ENCODE measurements at places on chromosomes 5 and 9.
A peak's percentile ranks its signal among the peaks of the same experiment; 100 is the strongest.

- DNase-seq, result no peak
Observed at GRCh38 chr5:54889826-54890225, 95.6 kb downstream of the ESM1 start.

DNA sequence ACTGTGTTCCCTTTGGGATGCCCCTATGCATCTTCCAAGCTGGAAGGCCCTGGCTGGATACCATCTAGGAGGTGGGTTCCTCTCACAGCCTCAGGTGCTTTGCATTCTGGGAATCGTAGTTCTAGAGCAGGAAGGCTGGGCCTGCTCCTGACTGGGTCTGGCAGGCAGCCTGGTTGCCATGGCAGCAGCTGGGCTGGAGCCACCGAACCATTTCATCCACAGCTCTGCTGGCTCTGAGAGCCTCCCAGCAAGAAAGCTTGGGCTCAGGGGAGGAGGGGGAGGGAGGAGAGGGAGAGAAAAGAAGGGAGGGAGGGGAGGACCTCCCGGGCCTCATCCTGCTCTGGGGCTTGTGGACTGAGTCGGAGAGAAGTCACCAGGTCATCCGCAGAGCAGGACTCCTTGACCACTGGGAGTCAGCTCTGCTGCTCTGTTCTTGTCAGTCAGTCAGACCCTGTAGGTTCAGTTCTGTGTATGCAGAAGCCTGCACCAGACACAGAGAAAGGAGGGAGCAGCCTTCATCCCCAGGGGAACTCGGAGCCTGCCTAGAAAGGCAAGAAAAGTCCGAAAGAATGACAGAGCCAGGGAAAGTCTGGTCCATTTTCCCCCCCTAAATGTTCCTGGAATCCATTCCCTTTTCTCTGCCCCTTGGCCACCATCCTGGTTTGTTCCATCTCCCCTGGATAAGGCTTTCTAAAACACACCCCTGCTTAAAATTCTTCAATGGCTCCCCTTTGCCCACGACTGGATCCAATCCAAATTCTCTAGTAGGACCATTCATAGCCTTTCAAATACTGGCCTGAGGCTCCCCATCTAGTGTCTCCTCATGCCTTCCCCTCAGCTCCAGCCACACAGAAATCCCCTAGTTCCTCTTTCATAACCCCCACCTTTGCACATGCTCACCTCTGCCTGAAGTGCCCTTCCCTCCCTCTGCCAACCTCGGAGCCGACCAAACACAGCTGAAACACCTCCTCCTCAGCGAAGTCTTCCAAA, 65.4 kb upstream of the ARAP3 start:
- DNase-seq, result no peak

- DNase-seq, result no peak
Observed at GRCh38 chr9:128588581-128589233, 36.3 kb downstream of the SPTAN1 start.

DNA sequence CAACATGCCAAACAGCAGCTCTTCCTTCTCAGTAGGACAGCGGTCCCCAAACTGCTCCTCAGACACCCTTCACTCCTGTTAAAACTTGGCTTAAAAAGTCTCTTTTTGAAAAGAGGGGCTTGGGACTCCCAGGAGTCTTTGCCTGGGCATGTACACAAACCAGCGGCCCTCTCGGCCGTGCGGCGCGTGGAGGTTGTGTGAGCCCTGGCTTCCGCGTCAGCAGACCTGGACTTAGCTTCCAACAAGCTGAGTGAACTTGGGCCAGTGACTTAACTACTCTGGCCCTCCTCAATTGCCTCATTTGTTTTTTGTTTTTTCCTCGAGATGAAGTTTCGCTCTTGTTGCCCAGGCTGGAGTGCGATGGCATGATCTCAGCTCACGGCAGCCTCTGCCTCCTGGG, 15.3 kb upstream of the NTNG2 start:
- no peak for DNase-seq

GRCh38 chr9:14281136-14281795, 32.7 kb downstream of the NFIB start:
- no peak for DNase-seq

DNA sequence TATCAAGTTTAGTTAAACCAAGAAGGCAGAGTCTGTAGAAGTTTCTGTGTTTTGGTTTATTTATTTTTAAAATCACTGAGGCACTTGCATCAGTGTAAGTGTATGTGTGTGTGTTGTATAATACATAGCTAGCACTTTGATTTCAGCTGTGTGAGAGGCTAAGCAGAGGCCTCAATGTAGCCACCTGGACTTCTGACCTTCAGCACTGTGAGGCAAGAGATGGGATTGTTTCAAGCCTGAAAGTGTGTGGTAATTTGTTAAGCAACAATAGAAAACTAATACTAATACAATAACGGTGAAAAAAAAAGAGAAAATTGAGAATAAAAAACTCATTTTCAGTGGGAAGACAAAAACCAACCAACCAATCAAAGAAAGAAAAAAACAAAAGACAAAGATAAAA, 327.3 kb downstream of the CDH18 start:
- DNase-seq, result no peak

DNA sequence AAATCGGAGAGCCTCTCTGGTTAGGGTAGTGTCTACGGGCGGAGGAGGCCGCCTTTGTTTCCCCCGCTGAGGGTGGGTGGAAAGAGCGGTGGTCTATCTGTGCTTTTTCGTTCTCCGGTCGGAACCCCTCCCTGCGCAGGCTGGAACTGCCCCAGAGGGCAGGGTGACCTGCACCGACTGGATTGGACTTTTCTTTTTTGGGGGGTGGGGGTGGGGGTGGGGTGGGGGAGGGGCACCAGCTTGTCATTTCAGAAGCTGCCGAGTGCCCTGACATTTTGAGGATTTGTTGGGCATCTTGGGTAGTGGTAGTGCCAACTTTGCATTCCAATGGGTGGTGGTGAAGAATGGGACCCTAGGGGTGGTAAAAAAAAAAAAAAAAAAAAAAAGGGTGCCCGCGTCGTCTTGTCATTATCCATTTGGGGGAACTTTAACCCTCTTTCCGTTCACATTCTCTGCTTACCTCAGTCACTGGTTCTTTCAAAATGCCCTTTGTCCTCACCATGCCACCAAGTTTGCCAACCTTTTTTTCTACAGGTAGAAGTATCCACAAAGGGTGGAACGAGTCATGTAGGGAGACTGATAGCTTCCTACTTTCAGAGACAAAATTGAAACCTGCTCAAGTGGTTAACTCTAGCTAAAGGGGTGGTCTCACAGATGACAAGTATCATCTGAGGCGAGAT, 1.3 kb downstream of the UBE2R2 start:
- DNase-seq, result no peak

GRCh38 chr5:96636594-96636993, 25.6 kb upstream of the CAST start:
- DNase-seq, result peak; percentile 23

DNA sequence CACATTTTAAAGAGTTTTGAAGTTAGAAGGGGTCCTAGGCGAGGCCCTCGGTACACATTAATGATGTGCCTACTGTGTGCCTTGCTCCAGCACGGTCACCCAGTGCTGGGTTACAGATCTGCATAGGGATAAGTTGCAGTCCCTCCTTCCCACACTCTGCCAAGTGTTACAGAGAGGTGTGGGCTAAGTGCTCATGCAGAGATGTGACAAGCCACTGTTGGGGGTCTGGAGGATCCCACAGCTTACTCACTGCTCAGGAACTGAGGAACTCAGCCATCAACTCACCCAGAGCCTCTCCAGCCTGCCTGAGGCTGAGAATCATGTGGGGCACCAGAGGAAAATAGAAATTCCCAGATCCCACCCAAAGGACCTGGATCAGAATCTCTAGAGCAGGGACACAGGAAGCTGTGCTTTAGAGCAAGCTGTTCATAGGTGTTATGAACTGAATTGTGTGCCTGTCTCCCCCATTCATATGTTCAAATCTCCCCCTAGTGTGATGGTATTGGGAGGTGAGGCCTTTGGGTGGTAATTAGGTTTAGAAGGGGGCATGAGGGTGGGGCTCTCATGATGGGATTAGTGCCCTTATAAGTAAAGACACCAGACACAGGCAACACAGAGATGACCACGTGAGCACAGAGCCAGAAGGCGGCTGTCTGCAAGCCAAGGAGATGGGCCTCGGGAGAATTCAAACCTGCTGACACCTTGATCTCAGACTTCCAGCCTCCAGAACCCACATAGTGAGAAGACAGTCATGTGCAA, 164.1 kb downstream of the HSD17B3 start:
- DNase-seq, result peak; percentile 81

All from lower leg skin (tissue), 4 donors.